ENCODE measurements at places on chromosomes 5 and 9.

DNA sequence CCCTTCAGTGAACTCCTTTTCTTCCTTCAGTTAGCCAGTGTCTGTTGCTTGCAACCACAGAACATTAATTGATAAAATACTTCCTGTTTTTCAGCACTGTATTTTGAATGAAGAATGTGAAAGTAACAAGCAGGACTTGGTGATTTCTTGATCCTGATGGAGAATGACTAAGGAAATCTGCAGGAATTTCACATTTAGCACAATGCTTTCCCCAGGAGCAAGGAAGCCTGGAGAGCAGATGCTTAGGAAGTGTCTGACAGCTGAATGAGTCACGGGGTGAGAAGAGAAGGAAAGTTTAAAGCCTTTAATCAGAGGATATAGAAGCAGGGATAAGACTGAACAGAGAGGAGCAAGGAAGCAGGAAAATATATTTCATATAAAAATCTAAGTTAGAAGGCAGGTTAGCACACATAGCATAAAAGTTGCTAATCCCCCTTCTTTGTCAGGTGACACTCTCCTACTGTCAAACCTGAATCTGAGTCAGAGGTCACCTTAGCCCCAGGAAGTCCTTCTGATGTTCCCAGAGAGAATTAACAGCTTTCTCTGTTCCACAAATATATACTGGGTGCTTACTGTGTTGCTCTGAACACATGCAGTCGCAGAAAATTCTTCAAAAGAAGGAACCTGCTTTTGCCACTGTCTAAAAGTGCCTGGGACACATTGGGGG, 59.7 kb downstream of the GNA14 start:
- DNase-seq: no peak

DNA sequence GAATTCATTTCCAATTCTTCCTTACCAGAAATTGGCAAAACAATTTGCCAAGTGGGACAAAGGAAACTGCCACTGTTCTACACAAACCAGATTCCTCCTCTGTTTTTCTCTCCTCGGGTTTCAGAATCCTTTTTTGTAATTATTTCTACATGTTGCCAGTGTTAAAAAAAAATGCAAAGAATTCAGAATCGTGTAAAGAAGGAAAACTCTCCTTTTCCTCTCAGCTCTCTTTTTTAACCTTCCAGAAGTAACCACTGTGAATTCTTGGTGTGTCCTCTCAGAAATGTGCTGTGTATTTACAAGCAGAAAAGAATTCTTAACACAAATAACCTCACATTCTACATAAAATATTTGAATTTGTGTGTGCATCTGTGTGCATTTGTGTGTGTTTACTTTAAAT, 224.6 kb downstream of the DRD1 start:
- DNase-seq: no peak

GRCh38 chr5:67063791-67064190, 132.8 kb downstream of the CD180 start:
- DNase-seq: no peak

DNA sequence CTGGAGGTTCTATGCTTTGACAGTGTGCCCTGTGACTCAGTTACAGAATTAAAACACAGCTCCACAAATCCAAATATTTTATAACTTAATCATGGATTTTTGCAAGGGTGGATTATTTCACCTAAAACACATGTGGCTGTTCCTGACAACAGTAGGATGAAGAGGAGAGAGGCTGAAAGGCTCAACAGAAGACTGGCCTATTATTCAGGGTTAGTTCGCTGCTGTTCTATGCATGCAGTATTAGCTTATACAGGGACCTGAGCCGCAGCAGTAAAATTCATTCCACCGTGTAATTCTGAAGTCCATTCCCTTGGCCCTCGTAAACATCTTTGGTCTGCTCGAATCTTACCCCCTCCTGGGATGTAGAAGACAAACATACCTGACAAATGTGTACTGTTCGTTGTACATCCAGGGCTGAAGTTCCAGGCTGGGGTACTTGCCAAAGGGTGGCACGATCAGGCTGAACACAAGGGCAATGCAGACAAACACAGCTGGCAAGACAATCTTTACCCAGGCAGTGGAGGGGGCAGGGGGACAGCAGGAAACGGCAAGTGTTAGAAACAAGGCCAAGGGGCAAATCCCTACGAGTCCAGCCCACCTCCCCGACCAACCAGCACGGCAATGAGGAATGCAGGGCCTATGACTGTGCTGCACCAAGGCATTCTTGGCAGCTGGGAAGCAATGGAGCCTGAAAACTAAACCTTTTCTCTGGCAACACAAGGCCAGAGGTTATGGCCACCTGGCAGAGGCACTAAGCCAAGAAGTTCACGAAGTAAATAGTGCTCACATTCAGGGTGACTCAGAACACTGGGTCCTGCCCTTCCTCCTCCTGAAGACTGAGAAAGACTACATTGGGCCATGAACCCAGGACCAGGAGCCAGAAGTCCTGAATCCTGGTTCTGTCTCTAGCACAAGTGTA, 46.8 kb downstream of the NIPSNAP3B start:
- DNase-seq: peak; percentile 69

DNA sequence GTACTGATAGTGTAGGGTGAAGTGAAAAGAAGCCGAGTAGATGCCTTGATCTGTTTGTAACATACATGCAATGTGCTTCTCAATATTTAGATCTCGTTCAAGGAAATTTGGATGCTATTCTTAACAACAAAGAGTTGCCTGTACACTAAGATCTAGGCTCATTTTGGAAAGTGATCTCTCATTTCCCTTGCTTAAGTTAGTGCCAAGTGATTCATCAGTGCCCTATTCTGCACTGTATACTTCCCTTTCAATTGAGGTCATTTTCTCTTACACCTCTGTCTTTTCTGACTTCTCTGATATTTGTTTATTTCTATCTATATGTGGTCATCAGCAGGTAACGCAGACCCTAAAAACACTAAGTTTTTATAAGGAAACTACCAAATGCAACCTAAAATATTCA, 528.6 kb upstream of the PTPRD start:
- no peak for DNase-seq

- DNase-seq: no peak
Measured at GRCh38 chr9:99590840-99591239, 230.8 kb upstream of the NR4A3 start.

- DNase-seq: no peak
Measured at GRCh38 chr9:134026581-134026980, 1.3 kb downstream of the BRD3OS start.

- DNase-seq: no peak
Measured at GRCh38 chr5:72268753-72269410, 51.2 kb downstream of the MRPS27 start.

DNA sequence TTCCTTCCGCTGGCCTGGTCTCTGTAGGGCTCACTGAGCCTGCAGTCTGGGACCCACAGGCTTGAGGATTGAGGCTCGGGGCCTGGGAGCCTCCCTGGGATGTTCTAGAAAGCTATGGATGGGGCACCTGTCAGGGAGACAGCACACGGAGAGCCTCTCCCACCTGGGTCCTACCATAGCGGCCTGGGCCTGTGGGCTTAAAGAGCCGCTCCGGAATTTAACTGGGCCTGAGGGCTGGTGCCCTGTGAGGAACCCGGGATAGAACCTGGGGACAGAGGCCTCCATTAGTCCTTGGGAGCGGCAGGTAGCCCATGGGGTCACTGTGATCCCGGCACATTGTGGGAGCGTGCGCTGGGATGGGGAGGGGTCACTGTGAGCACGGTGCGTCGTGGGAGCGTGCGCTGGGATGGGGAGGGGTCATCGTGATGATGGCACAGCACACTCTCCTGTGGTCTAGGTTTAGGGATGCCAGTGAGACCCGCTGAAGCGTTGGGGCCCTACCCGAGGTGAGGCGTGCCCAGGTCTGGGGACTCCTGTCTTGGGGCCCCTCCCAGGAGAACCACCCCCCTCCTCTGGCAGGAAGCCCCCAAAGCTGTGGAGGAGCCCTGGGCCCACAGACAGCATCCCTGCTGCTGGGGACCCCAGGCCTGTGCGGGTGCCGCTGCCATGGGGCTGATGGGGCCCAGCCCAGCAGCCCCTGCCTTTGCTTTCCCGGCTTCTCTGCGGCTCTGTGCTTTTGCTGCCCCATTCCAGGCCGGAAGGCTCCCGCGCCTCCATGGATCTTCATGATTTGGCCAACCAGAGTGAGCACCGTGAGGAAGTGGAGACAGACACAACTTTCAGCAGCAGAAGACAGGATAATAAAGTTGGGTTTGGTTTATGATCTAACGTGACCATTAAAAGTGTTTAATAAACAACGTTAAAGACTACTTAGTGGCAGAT, 3.4 kb upstream of the CEP72 start:
- no peak for DNase-seq

DNA sequence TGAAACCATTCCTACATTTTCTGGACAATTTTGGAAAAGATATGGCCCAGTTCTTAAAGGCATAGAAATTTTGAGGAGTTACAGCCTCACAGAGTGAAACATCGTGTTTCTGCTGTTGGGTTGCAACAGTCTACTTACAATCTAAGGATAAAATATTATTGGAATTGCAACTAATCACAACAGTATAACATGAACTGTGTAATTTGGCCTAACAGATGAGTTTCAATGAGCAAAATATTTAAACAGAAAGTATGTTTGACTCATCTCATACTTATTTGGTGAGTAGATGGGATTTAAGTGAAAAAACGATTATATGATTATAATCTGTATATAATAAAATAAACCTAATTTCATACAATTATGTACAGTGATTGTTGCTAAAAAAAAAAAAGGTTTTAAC, 1061.8 kb downstream of the CDH12 start:
- no peak for DNase-seq

DNA sequence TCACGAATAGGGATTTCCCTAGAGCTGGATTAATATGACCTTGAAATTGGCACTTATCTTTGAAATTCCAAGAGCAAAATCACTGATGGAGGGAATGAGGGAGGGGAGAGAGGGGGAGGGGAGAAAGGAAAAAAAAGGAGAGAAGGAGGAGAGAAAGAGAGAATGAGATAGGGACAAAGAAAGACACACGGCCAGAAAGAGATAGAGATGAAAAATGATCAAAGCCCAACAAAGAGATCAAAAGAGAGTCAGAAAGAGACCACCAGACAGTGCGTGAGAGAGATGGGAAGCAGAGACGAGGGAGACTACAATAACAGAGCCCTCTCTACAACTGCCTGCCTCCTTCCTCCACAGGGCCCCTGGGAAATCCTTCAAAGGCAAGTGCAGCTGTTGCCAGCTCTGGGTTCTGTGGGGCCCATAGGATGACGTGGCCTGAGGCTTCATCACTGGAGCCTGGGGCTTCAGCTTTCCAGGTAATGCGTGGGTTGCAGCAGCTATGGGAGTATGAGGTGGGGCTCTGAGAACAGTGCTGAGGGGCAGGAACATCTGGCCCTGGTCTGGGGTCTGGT, 58.3 kb upstream of the SHB start:
- DNase-seq: no peak

DNA sequence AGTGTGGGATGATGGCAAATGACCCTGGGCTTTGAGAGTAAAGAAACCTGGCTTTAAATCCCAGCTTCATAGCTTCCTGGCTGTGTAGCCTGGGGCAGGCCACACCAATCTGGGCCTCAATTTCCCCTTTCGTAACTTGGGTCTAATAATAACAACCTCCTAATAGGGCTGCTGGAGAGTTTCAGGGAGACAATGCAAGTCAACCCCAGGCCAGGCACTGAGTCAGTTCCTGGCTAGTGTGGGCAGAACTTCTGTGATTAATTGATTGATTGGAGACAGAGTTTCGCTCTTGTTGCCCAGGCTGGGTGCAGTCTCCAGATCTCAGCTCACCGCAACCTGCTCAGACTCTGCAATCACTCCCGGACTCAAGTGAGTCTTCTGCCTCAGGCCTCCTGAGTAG, 3.3 kb upstream of the SH2D3C start:
- DNase-seq: no peak

DNA sequence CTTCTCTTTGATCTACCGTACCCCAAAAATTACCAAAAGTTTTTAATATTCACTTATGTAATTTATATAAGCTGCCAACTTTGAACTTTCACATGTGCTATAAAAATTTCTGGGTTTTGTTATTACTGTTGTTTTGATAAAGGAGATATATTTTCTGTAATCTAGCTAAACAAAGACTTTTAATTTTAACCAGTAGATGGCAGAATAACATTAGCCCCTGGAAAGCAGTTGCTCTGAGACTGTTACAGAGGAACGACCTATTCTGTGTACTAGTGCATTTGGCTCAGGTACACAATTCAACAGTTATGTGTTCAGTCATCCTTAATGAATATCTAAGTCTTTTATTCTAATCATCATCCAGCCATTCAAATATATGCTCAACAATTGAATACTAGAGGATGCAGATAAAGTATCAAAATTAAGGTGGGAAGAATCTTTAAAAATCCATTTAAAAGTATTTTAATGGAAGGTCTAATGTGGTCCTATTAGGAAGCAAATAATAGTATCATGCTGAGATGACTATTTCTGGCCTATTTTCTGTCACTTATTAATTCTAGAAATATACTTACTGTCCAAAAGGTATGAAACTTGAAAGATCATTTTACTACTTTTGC, 8.6 kb downstream of the KLHL9 start:
- DNase-seq: no peak

GRCh38 chr9:129494113-129494789, 126.7 kb downstream of the C9orf50 start:
- DNase-seq: no peak

- no peak for DNase-seq
Measured at GRCh38 chr9:130962418-130963316, 23.6 kb upstream of the FIBCD1 start.

GRCh38 chr5:9186069-9186468, 359.8 kb downstream of the SEMA5A start:
- DNase-seq: no peak

- no peak for DNase-seq
Measured at GRCh38 chr5:97726106-97726505, 543.1 kb upstream of the RIOK2 start.

- DNase-seq: peak; percentile 11
Measured at GRCh38 chr5:140358738-140359310, 1.2 kb upstream of the SLC4A9 start.

DNA sequence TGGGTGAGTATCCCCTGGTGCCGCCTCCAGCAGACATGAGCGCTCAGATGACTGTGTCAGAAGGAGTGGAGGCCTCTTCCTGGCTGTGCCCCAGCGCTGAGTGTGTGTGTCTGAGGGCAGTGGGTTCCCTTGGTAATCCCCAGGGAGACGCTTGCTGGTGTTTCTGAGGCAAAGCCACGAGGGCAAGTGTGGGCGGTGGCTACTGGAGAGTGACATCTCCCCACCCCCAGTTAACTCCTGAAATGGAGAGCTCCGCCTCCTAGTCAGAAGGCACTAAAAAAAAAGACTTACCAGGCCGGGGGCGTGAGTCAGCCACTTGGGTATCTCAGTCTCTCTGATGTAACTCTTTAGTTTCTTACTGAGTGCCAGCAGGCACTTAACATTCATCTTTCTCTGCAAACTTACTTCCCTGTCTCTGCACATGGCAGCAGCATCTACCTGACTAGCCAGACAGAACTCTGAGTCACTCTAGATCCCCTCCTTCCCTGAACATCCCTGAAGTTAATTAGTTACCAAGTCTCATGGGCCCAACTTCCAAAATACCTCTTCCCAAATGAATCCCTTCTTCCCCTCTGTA, 19.3 kb downstream of the ORM2 start:
- DNase-seq: peak; percentile 30

GRCh38 chr9:6428940-6429889, 16.2 kb downstream of the UHRF2 start:
- no peak for DNase-seq

DNA sequence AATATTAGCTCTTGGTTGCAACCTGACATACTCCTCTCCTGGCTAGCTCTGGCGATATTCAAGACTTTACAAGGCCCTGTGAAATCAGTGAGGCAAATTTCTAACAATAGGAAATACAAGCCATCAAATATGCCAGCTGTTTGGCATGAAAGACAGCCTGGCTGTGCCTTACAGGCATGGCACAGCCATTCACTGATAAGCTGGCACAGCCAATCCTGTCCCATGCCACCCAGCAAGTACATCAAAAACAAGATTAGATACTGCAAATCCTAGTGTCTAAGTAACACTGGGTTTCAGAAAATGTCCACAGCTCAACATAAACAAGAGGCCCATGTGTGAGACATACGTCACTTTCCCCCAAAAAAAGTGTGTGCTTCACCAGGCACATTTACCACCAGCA, 1045.8 kb upstream of the DMAC1 start:
- DNase-seq: no peak

Data from DMS 273 treated with DMSO at 0.1 percent for 48 hours (cell line).